Stimulated activated CD8-positive, alpha-beta memory T cell treated with anti-CD3 and anti-CD28 coated beads, Interleukin-7, amount 100 ng/mL, for 1 hour (primary cell): ENCODE measurements at places on chromosomes 7 and 10.

DNA sequence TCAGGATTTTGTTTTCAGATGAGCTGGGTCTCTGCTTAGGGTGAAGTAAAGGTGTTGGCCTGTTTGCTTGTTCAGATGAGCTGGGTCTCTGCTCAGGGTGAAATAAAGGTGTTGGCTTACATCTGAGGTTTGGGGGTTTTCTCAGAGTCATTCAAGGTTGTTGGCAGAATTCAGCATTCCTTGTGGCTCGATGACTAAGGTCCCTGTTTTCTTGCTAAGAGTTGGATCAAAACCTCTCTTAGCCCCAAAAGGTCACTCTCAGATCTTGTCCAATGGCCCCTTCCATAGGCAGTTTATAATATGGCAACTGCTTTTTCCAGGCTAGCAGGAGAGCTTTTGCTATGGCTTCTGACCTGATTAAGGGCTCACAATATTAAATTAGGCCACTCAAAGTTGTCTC is 106.6 kb downstream of the ADAM22 start:
- no peak for DNase-seq

GRCh38 chr7:24885305-24885704 is 94.7 kb downstream of the OSBPL3 start:
- DNase-seq: no peak

GRCh38 chr7:92953657-92954056 is 117.3 kb upstream of the CDK6 start:
- no peak for DNase-seq

DNA sequence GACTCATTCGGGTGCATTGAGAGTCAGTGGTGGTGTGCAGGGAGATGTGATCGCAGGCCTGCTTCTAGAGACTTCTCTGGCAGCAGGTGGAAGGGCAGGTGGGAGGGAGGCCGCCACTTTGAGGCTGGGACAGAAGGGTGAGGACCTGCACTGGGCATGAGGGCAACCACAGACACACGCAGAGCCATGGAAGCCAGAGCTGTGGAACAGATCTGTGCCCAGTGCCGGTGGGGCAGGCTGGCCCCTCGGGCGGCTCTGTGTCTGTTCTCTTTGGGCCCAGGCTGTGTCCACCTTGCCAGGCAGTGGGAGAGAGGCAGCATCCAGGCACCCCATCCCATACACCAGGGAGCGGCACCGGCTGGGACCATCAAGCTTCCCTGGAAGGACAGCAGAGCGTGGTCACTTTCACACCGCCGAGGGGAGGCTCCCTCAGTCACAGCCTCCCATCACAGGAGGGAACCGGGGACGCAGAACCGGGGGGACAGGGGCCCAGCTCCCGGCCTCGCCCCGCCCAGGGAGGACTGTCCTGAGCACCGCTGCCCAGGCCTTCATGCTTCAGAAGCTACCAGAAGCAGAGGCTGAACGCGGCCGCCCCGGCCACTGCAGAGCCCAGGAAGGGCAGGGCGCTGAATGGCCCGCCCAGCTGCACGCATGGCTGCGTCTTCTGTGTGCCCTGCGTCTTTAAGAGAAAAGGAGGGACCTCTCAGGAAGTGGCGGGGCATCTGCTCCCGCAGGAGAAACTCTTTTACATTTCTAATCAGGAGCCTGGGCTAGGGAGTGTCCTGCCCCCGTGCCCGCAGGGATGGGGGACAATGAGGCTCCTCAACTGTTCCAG is 32.1 kb downstream of the EN2 start:
- no peak for DNase-seq

GRCh38 chr10:6347391-6347951 is 144.7 kb downstream of the PFKFB3 start:
- DNase-seq: no peak

DNA sequence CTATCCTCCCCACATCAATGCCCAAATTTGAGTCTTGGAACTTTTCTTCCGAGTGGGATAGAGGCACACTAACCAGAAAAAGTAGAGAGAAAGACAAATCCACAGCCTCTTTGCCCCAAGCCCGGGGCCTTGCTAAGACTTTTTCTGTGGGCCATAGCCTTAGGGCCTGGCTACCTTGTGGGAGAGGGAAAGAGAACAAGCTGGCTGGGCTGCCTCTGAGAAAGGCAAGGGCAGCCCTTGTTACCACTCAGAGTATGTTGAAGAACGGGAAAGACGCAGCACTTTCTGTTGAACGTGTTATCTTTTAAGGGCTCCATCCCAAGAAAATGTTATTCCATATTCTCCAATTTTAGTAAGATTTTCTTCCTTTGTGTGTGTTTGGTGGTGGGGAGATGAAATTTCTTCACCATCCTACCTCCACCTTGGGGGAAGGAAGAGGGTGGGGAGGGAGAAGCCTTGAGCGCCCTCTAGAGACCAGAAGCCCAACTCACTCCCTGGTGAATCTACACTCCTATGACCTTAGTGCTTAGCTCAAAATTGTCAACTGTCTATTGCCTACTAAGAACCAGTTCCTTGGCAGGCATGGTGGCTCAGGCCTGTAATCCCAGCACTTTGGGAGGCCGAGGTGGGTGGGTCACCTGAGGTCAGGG is 3.9 kb upstream of the NRF1 start:
- no peak for DNase-seq

DNA sequence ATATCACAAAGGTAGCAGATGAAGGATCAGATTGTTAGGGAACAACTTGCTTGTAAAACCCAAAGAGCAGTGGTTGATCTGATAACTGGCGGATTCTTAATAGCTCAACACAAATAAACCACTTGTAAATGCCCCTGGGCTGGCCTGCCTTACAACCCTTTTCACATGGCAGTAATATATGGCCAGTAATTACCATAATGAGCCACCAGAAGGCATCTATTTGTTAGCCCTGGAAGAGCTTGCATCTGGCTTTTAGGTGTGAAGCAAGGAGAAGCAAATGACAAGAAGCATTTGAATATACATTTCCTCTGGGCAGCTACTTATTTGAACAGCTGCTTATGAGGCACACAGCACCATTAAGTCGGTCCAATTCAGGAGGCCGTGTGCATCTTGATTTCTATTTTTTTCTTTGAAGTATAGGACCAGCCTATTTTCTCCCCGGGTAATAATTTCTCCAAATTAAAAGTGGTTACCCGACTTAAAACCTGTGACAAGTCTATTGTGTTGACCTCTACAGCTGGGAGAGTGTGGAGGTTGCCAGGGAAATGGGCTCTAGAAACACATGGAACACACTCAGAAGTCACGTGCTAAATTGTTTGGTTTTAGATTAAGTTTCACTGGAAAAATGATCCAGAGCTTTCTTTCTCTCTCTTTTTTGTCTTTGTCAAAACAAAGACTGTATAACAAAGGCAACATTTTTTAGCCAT is 113.4 kb downstream of the SEM1 start:
- DNase-seq: no peak
